ENCODE measurements at places on chromosomes 2 and 18.

DNA sequence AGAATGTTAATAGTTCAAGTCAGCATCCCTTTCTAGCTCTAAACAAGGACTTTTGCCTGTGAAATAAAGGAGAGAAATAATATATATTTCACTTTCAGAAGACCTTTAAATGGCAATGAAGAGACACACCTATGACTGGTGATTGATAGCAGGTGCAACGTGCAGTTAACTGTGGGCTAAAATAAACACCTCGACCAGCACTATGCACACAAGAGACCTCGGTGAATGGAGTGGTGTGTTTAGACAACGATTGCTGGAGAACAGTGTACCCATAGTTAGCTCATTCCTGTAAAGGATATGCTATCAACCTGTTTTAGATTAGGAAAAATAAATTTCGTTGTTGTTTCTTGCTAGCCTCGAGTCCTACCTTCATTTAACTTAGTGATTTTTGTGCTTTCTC is 143.4 kb downstream of the NR4A2 start:
- DNase-seq, result no peak

DNA sequence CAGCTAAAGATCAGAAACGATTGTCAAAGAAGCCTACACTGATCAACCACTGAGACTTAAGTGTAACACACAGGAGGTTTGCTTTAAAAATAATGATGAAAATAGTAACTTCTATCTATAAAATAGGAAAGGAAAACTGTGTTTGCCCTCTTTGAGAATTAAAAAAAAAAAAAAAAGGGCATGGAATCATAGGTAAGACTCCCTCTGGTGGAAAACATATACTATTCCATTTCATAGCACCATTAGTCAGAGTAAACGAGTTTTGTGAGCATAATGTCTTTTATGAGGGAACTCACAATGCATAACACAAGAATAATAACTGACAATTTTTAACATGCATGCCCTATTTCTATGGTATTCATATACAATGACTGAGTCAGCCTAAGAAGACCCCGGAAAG is 36.3 kb downstream of the SLC35F5 start:
- no peak for DNase-seq

DNA sequence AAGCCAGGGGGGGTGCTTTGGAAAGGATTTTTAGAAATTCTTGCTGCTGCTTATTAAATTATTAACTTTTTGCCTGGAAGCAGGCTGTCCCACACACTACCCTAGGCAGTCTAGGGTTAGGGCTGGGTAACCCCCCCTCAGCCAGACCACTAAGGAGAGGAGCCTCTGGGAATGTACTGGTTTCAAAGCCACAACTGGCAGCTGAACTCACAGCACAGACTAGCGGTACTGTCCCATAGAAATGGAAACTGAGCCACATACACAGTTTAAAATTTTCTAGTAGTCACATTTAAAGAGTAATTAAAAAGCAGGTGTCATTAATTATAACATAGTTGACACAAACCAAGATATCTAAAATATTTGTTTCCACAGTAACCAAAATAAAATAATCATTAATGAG is 50.1 kb downstream of the SPRED2 start:
- no peak for DNase-seq

DNA sequence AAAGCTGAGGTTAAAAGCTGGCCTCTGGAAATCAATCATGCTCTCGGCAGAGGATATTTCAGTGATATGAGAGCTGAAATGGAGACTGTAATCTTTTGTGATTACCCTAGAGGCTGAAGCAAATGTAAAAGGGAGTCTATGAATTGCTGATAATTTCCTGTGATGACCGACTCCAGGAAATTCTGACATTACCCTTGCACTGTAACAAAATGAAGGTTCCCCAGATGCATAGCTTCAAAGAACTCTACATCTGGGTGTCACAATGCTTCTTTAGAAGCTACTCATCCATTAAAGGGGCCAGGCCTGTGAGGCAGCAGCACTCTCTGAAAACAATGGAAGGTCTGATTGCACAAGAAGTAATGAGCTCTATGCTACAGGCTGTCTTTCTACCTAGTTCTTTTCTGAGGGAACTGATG is 268.2 kb upstream of the SESTD1 start:
- no peak for DNase-seq

DNA sequence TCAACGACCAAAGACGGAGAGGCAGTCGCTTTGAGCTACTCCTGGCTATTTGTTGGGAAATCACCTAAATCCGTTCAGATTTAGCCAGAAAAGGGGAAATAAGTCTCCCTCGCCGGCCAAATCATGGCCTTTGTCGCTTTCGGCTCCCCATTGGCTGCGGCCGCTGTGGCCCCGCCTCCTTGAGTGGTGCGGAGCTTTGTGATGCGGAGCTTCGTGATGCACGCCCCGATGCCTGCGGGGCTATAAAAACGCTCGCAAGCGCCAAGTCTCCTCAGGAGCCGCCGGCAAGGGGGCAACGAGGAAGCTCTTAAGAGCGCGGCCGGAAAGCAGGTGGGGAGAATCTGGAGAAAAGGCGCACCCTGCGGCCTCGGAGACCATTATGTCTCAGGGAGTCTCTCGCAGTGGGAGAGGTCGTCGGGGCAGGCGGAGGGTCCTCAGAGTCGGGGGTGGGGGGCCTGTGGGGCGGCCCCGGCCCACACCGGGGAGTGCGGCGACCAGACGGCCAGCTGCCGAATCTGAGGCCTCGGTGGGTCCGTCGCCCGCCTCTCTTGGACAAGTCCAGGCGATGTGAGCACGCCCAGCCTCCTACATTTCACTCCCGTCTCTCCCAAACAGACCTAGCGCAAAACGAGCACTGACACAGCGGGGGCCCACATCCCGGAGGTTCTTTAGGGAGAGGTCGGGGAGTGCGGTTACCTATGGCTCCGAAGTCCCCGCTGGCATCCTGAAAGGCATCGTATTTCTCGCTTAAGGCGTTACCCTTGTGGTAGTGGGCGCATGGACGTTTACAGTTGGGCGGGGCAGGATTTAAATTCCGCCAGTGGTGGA is at the start of gene CABYR:
Gene CABYR, plus strand, starts transcription at position 274 of the 828 bp plus-strand sequence. CDS start 4,053 bp downstream, outside the sequence.
- DNase-seq, result peak; percentile 43
